Activated CD8-positive, alpha-beta memory T cell treated with anti-CD3 and anti-CD28 coated beads for 1 hour (primary cell): ENCODE measurements at places on chromosomes 5 and 9.

GRCh38 chr9:126666155-126666803, 52.6 kb downstream of the LMX1B start:
- no peak for DNase-seq

DNA sequence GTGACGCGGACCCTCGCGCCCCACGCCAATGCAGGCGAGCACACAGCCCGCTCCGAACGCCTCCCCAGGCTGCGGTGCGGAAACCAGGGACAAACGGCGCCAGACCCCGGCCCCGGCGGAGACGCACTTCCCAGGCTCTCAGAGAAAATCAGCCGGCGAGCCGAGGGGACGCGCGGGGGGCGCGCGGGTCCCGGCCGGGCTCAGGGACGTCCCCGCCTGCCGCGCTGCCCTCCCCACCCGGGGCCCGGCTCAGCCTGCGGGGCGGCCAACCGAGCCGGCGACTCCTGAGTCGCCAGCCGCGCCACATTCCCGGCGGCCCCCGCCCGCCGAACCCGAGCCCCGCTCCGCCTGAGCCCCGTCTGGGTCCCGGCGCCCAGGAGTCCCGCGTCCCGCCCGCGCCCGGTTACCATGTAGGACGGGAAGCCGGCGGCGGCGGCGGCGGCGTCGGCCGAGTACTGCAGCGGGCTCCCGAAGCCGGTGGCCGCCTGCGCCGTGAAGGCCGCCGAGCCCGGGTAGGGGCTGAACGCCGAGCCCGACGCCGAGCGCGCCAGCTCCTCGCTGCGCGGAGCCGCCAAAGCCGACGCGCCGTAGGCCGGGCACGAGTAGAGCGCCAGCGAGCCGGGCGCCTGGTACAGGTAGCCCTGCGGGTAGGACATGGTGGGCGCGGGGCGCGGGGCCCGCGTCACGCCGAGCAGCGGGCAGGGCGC, 566 bp downstream of the IRX2 start:
- DNase-seq, result no peak

DNA sequence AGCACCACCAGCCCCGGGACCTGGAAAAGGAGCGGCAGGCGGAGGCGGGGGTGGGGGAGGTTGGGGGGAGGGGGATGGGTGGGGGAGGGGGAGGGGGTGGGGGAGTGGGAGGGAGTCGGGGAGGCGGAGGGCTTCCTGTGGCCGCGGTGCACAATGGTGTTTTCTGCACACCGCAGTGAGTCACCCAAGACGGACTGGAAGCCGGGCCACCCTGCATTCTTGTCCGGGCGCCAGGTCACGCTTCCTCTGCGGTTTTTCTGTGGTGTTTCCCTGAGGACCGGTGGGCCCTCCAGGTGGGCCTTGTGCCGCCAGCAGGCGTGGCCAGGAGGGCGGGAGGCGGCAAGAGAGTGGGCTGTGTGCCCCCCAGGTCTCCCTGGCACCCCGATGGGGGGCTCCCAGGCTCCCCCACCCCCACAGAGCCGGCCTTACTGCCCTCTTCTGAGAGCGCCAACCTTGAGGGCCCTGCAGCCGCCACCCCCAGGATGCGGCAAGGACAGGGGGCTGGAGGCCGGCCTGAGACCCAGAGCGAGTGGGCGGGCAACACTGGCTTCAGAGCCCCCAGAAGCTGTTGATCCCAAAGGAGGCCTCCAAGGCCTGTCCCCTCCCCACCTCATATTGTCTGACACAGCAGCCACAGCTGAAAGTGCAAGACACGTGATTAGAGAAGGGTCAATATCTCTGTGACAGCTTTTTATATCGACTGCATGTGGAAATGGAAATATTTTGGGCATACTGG, 11.1 kb downstream of the EXD3 start:
- DNase-seq, result no peak

- no peak for DNase-seq
These were observed 35.3 kb upstream of the PRRC2B start for GRCh38 chr9:131358556-131358955.

DNA sequence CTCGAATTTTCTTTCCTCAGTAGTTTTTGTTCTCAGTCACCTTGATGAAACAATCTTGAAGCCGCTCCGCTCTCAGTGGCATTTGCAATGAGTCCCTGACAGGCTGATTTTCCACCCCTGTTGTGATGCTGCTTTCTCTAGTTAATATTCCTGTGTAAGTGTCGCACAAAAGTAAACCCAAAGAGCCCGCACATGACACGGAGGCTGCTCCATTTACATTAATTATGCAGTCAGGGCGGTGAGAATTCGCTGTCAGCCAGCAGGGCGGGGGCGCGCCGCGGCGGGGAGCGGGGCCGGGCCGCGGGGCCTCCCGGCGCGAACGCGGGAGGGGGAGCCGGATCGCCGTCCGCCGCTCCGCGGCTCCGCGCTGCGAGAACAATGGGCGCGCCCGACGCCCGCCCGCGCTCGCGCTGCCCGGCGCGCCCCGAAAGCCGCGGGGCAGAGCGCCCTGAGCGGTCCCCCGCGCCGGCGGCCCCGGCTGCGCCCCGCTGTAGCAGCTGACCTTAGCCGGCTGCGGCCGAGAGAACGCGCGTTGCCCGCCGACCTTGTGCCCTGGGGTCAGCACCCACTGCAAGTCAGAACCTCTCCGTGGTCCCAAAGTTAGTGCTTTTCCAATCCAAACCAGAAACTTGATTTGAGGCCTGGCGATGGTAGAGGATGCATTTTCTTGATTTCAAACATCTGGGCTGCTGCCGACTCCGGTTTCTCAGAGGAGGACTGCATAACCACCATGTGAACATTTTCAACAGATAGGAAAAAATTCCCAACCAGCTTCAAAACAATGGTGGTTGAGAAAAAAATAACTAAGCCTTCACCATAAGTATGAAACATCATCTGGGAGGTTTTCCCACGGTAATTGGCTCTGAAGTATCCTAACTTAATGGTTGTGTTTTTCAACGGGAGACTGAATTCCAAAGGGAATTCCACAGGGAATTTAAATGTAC, 142.6 kb downstream of the PBX3 start:
- DNase-seq, result no peak

GRCh38 chr9:84567805-84568204, 101.7 kb upstream of the NTRK2 start:
- no peak for DNase-seq

- no peak for DNase-seq
These were observed 12.8 kb upstream of the C9orf152 start for GRCh38 chr9:110220809-110221208.

DNA sequence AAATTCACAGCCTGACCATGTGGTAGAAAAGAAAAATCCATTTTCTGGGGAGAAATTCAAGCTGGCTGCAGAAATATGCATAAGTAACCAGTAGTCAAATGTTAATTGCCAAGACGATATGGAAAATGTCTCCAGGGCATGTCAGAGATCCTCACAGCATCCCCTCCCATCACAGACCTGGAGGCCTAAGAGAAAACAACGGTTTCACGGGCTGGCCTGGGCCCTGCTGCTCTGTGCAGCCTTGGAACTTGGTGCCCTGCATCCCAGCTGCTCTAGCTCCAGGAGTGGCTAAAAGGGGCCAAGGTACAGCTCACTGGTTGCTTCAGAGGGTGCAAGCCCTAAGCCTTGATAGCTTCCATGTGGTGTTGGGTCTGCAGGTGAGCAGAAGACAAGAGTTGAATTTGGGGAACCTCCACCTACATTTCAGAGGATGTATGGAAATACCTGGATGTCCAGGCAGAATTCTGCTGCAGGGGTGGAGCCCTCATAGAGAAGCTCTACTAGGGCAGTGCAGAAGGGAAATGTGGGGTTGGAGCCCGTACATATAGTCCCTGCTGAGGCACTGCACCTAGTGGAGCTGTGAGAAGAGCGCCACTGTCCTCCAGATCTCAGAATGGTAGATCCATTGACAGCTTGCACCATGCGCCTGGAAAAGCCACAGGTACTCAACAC, 49.7 kb downstream of the PTBP3 start:
- DNase-seq, result no peak

GRCh38 chr9:35074141-35074540, 1.7 kb upstream of the VCP start:
- DNase-seq, result no peak

- no peak for DNase-seq
These were observed 6.4 kb upstream of the KIF2A start for GRCh38 chr5:62299600-62299999.

- DNase-seq, result no peak
These were observed 1064.9 kb upstream of the DMAC1 start for GRCh38 chr9:8864545-8864896.
